T-cell (primary cell): ENCODE measurements at places on chromosomes 5 and 9.

GRCh38 chr5:58501778-58502417 lies 10.7 kb downstream of the GAPT start:
- DNase-seq, result no peak

DNA sequence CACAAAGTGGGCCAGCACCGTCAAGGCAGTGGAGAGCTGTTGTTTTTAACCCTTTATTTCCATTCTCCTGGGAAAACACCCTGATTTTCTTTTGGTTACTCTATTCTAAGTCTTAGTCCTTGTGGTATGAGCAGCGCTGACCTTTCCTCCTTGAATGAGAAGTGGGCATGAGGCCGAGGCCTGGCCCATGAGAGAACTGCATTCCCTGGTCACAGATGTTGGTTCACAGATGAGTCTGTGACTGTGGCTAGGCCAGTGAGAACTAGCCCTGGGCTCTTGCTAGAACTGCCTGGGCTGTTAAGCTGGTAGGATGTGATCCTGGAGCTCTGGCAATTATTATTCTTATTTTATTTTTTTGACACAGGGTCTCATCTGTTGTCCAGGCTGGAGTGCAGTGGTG lies 71.7 kb upstream of the KLF9 start:
- DNase-seq, result no peak

DNA sequence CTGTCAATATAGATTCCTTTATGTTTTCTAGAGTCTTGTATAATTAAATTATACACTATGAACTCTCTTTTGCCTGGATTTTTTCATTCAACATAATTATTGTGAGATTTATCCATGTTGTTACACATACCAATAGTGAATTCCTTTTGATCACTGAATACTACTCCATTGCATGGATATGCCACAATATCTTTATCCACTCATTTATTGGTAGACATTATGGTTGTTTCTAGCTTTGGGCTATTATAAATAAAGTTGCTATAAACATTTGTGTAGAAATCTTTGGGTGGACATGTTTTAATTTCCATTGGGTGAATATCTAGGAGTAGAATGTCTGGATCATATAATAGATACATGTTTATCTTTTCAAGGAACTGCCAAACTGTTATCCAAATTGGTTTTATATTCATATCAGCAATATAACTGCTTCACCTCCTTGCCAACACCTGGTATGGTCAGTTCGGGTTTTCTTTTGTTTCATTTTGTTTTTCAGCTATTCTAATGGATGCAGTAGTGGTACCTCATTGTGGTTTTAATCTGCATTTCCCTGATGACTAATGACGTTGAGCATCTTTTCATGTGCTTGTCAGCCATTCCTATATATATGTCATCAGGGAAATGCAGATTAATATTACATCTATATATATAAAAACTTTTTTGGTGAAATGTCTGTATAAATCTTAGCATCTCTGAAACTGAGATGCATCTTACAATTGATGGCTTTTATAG lies 32.1 kb upstream of the TCF7 start:
- DNase-seq, result no peak

- DNase-seq, result no peak
These were observed 359.3 kb upstream of the CDH18 start for GRCh38 chr5:20347334-20347733.

GRCh38 chr9:97769208-97769607 lies 72.1 kb upstream of the XPA start:
- DNase-seq, result no peak

DNA sequence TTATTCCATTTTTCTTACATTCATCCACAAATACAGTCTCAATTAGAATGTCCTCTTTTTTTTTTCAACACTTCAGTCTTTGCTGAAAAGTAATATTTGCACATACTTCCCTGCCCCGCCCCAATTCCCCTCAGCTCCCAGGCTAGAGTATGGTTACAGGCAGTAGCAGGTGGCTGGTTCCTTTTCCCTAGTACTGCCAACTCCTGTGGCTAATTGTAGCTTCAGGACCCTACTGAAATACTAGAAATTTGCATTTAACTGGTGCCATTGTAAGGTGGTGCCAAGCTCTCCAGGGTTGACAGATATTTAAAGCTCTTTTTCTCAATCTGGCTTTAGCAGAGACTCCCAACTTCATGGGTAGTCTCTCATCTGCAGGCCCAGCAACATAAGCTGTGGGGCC lies 80.3 kb downstream of the FAM81B start:
- no peak for DNase-seq

- DNase-seq, result no peak
These were observed 50.5 kb downstream of the PDE4D start for GRCh38 chr5:59842999-59843398.

DNA sequence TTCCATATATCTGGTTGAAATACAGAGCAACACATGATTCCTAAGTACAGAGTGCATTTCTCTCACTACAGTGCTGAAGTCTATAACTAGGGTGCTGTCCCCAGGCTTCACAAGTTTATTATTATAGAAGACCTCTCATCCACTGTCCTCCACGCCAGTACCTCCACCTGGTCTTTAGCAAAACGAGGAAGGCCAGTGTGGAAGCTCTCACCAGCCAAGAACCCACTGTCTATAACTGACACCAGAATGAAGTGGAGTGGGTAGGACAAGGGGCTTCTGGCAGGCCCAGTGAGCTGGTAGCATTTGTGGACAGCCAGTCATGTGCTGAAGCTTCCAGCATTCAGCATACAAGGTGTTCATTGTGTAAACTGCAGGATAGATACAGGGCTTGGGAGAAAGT lies 430.7 kb downstream of the GADD45G start:
- DNase-seq, result no peak

- no peak for DNase-seq
These were observed 687.6 kb downstream of the CETN3 start for GRCh38 chr5:89721931-89722330.

DNA sequence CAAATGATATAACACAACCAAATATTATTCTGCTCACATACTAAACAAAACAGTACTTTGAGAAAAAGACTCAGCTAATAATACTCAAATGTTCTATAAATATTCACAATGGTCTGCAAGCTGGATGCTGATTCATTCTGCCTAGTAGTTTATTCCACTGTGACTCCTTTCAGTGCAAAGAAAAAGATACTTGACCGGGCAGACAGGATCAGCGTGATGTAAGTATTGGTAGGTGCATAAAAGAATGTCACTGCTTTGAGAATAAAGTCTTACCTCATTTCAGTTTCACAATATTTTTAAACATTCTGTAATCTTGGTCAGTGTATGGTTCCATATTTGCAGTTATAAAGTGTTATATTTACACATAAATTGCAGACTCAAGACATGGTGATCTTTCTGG lies 223.0 kb upstream of the NUDT12 start:
- DNase-seq, result no peak

GRCh38 chr5:172799416-172799815 lies 28.4 kb upstream of the DUSP1 start:
- no peak for DNase-seq

DNA sequence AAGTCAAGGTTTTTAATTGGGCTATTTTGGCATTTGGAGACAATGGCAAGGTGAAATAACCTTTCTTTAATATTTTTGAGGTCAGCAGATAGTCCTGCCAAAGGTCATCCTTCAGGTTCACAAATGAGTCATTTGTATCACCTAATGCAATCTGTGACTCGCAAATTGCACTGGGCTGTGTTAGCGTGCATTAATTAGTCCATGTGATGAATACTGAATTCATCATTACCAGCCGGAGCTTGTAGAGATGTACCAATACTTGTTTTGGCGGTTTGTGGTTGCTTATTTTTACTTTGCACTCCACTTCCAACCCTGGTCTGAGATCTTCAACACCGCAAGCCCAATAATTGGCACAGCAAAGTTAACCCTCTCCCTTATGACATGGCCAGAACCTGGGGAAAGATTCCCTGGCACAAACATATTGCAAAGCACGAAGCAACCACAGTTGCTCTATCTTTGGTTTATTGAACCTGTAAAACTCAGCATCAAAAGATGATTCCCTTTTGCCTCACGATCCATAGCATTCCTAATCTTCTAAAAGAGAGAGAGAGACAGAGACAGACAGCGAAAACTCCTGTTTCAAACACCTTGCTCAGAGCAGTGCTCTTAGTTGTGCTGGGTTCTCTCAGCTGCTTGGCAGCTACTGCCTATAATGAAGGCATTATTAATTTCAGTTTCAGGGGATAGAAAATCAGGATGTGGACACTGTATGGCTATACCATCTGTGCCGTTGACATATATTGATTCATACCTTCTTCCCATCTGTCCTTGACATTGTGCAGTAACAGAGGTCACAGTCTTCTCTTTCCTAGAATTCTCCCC lies 178.1 kb downstream of the EBF1 start:
- no peak for DNase-seq

- no peak for DNase-seq
These were observed 9.7 kb upstream of the CYSTM1 start for GRCh38 chr5:140165101-140165922.

DNA sequence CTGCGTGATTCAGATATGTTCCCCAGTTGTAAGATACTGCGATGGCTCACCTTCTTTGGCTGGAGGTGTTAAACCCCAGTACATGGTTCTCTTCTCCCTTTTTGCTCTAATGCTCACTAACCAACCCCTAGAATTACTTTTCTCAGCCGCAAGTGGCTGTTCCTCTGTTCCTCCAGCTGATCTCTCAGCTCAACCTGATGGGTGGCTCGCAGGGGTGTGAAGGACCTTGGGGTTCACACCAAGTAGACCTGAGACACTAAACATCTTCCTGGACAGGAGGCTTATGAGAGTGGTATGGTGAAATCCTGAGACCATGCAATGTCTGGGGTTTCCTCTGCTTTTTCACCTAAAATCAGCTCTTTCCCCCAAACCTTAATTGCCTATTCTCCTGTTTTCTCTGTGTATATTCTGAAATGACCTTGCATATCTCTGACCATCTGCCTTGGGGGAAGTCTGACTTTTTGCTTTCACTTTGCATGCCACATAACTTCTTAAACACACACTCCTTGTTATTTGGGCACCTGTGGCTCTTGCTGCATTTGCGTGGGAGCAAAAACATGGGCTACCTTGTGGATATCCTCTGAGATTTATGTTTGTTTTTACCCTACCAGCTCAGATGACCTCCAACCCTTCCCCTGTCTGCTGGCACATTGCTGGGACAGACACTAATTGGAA lies 15.9 kb upstream of the IFNA14 start:
- DNase-seq, result no peak

GRCh38 chr5:146091881-146092280 lies 13.5 kb downstream of the PLAC8L1 start:
- DNase-seq, result no peak

DNA sequence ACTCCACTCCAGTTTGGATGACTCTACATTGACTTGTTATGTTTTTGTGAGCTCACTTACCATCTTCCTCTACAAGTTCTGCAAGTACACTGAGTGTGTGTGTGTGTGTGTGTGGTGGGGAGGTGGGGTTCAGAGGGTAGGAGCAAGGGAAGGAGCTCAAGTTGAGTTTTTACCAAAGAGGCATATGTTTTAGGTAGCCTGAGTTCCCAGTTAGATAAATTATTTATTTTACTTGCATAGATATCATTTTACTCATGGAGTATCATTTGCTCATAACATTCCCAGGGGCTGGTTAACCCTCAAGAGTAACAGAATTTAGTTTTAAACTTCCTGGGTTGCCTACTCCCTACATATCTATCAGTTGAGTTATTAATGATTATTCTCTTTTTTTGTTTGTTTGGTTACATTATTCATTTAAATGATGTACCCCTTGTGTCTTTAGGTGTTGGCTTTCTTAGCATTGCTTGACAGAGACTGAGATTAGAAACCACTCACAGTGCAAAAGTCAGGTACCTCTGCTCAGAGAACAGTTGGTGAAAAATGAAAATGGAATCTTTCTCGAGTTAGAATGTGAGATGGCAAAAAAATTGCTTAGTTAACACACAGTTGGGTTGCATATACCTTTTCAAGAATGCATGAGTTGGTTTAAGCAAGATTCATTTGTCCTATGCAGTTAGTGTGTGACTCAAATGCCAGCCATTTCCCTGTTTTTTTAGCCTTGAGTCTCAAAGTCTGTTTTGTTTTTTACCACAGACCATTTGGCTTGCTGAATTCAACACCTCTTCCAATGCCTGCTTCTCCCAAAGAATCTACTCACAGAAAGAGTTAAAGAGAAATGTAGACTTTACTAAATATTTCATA lies 29.2 kb downstream of the TNFSF8 start:
- no peak for DNase-seq

DNA sequence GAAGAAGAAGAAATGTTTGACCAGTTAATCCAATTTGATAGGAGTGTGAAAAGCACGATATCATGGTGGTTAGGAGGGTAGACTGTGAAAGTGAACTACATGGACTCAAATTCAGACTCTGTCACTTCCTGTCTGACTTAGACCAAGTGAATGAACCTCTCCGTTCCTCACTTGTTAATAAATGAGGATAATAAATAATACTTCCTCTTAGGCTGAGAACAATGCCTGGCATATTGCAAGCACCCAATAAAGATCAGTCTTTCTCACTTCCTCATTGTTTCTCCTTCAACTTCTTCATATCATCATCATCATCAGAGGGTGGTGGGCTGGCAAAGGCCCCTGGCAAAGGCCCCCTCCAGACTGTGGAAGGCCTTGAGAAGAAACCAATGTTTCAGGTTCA lies 148.7 kb downstream of the CDK5RAP2 start:
- DNase-seq, result no peak

GRCh38 chr5:53915120-53915519 lies 354.7 kb downstream of the NDUFS4 start:
- no peak for DNase-seq

DNA sequence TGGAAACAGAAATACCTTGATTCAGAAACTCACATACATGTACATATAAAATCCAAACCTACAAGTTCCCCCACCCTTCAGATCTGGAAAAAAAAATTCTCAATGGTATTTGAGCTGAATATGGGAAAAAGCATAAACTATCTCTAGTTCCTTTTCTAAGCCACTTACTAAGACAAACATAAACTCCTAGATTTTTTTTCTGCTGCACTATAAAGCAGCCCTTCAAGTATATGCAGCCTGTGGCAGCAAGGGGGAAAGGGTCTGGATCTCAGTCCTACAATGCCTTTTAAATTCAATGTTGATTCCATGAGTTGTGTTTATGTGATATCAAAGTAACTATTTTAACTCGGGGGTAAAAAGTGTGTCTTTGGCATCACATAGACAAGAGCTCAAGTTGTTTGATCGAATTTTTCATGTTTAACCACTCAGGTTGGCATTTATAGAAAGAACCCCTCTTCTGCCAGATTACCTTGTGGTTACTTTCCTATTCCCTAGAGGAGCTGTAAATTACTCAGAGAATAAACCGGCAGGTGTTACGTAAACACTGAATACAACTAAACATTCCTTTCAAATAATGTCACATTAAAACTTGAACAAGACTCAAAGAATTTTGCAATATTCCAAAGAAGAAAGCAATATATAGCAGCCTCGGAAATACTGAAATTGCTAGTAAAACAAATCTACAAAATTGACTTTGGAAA lies 91.8 kb upstream of the FER start:
- no peak for DNase-seq
